Left cardiac atrium (tissue), 4 donors: ENCODE measurements at places on chromosomes 1 and 21. TPM values are rescaled to one million over a fixed set of nuclear protein-coding genes. Genes with fewer than 3 reads are reported as not detected.

The TTC22 gene
- 0.31 TPM for total RNA-seq

The OR6K3 gene
- total RNA-seq = not detected

The C1orf198 gene
- total RNA-seq = 54.8 TPM

The NFASC gene
- 40.6 TPM for total RNA-seq

The SPRR2A gene
- total RNA-seq = not detected

The TMED5 gene
- 81.9 TPM for total RNA-seq

The PLCH2 gene
- total RNA-seq = 0.13 TPM

The KCNE2 gene
- not detected for total RNA-seq

DNA sequence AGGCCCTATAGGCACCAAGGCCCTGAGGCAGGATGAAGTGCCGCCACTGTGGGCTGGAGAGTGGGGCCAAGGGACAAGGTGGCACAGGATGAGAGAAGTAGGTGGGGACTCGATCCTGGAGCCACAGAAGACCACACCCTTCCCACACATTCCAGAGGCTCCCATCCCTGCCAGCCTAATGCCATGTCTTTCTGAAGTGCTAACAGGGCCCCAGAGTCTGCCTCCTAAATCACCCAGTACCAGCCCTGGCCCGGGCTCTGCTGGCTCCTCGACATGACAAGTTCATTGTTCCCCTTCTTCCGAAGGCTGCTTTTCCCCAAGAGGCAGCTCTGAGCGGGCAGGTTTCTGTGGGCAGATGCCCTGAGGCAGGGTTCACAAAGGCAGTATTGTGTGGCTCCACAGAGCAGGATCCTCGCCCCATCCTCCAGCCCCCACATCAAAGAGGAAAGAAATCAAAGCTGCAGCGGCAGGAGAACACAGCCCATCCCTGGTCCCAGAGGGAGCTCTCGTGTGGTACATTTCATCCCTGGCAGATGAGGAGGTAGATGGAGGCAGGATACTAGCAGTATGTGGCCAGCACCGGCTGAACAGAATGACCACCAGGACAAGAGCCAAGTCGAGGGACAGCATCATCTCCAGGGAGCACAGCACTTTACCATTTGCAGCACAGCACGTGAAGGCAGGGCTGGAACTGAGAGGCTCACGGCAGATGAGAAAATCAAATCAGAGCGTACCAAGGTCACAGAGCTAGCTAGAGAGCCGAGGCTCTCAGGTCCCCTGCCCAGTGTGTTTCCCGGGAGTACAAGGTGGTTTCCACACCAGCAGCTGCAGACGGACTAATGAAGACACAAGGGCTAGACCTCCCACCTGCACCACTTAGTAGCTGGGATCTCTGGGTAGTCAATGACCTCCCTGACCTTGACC, 64.8 kb downstream of the SYF2 start:
- DNase-seq = no peak

DNA sequence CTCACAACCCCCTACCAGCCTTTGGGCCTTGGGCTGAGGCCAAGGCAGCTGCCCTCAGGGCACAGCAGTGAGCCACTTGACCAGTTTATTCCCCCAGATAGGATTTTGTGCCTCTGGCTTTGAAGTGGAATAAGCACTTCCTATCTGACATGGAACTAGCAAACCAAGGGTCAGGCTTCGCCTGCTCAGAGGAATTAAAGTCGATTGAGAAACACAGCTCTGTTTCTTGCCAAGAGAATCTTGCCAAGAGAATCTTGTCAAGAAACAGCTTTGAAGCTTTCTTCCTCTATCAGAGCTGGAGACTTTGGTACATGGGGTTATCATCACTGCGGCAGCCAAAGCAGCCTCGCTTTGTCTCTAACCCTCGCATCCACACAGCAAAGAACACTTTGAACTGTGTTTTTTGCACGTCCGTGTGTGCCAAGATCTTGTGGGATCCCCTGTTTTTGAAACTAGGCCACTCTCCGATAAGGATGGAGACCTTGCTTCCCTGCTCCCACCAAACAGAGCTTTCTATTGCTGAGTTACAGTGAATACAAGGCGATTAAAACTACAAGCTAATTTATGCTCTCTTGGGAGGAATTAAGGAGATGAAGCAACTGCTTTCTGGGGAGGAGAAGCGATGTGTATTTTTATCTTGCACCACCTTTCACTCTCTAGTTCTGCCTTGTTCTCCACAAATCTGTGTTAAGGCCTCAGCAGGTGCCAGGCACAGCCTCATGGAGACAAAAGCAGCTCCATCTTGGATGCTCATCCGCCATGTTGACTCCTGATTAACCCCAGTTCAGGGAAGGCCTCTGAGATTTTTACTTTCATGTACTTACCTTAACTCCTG, 67.3 kb downstream of the RHOU start:
- DNase-seq = peak; percentile 71

GRCh38 chr1:77688939-77689338, 6.5 kb upstream of the ZZZ3 start:
- no peak for DNase-seq

- no peak for DNase-seq
Observed at GRCh38 chr1:29396438-29397255, 160.3 kb downstream of the PTPRU start.

- DNase-seq = no peak
Observed at GRCh38 chr1:178784131-178784536, 59.1 kb downstream of the RALGPS2 start.

GRCh38 chr1:160338580-160338979, 4.5 kb downstream of the COPA start:
- no peak for DNase-seq

- DNase-seq = no peak
Observed at GRCh38 chr1:192225703-192226102, 67.4 kb downstream of the RGS18 start.

- DNase-seq = no peak
Observed at GRCh38 chr1:115322631-115323030, 15.4 kb downstream of the NGF start.

DNA sequence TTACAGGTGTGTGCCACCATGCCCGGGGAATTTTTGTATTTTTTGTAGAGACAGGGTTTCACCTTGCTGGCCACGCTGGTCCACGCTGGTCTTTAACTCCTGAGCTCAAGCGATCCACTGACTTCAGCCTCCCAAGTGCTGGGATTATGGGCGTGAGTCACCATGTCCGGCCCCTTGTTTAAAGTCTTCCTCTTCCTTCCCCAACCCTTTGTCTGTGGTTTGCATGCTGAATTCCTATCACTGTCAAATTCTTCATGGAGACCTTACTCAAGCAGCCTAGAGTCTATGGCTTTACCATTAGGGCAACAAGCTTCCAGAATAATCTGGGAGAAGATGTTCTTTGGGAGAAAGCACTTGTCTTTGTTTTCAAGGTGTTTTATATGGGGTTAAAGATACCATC, 34.7 kb downstream of the B3GALT5 start:
- DNase-seq = no peak

DNA sequence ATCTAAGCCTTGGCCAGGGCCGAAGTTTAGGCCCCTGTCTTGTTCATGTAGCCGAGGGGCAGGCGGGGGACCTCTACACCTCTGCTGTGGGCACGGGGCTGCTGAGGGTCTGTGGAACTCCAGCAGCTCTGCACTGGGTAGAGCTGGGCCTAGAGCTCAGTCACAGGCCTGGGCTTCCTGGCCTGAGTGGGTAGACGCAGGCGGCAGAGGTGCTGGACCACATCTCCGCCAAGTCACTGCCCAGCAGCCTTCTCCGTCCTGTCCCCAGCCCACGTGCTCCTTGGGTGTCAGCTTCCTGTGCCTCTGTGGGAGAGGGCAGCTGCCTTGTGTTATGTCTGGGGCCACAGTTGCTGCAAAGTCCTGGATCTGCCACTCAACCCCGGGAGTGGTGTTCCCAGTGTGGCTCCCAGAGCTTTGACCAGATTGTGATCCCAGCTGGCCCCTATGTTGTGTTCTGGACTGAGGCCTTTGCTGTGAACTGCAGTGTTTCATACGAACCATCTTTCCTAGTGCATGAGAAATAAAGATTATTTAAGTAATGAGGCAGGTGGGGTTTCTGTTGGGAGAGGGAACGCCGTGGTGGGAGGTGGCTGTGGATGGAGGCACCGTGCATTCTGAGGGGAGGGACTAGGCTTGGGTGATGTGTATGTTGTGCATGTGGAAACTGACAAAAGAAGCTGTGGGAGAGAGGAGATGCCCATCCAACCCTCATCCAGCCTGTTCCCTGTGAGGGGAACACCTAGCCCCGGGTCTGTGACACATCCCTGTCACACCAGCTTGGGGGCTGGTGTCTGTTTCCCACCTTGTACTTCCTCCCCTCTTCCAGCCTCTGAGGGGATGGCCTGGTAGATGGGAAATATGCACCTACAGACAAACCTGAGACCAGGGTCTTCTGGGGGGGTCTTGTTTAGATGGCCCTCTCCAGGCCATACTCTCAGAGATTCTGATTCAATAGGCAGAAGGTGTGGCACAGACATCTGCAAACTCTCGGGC, 12.2 kb downstream of the AMPD2 start:
- no peak for DNase-seq

GRCh38 chr1:196535727-196536126, 72.5 kb downstream of the KCNT2 start:
- no peak for DNase-seq

- peak; percentile 75 for DNase-seq
Observed at GRCh38 chr1:35807614-35808449, at the start of gene AGO4. AGO4 (plus strand) TSS chr1:35808016; CDS start chr1:35808417, 401 bp downstream.

GRCh38 chr1:24501371-24502064, 1.1 kb upstream of the RCAN3 start:
- no peak for DNase-seq

GRCh38 chr1:225343618-225344017, 84.2 kb downstream of the LBR start:
- DNase-seq = no peak

- no peak for DNase-seq
Observed at GRCh38 chr21:41703857-41704501, 62.9 kb downstream of the RIPK4 start.

- DNase-seq = no peak
Observed at GRCh38 chr1:2499986-2500596, 24.0 kb downstream of the PLCH2 start.

DNA sequence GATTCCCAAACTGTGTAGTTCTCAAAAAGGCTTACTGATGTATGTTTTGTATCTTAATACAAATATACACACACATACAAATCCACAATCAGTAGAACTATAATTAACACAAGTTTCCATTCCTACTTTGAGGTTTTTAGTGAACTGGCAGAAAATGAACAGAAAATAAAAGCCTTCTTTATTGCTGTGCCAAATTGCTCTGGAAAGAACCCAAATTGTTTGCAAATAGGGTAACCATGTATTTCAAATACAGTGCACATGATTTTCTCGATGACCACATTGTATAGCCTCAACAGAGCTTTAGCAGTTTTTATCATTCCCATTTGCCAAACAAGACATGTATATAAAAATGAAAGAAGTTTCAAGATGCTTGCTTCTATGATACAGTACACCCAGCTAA, 173.3 kb downstream of the COL24A1 start:
- DNase-seq = no peak

GRCh38 chr1:188432427-188432826, 1603.7 kb downstream of the PLA2G4A start:
- no peak for DNase-seq

- DNase-seq = no peak
Observed at GRCh38 chr1:1232208-1232795, at the start of gene B3GALT6. B3GALT6 (plus strand) TSS chr1:1232237; CDS start chr1:1232279, 42 bp downstream.

DNA sequence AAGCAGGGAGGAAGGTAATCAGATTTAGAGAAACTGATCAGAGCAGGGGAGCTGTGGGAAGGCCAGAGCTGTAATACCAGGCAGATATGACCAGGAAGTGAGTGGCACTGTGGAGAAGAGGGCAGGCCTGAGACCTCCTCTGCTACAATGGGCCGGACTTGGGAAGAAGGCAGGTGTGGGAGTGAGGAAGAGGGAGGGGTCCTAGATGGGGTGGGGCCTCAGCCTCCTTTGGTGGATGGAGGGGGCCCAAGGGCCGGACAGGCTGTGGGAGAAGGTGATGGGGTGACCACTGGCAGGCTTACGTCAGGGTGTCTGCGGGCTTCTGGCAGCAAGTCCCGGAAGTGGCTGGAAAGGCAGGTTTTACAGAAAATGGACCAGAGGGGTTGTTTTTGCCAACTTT, 5.0 kb upstream of the HPCA start:
- no peak for DNase-seq

- DNase-seq = peak; percentile 55
Observed at GRCh38 chr1:18109756-18110597, 2.4 kb downstream of the IGSF21 start.

- DNase-seq = no peak
Observed at GRCh38 chr1:242055749-242056320, 56.9 kb upstream of the MAP1LC3C start.
